Activated CD8-positive, alpha-beta memory T cell treated with anti-CD3 and anti-CD28 coated beads, Interleukin-2, amount 50 U/mL, for 48 hours (primary cell): ENCODE measurements at places on chromosomes 2 and 18.

DNA sequence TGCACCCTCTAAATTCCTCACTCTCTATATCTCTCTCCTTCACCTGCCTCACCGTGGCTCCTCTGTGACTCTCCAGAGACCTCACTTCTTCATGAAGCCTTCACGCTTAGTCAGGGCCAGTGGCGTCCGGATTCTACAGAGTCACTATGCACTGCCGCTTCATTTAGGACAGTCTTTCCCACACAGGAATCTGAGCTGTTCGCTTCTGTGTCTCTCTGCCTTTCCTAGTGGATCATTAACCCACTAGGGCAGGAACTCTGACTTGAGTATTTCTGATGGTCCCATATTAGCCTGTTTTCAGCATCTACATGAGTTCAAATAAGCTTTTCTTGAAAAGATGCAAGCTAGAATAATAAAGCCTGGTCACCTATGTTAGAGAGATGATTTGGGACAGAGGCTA, 180.2 kb upstream of the DOK6 start:
- DNase-seq = no peak

DNA sequence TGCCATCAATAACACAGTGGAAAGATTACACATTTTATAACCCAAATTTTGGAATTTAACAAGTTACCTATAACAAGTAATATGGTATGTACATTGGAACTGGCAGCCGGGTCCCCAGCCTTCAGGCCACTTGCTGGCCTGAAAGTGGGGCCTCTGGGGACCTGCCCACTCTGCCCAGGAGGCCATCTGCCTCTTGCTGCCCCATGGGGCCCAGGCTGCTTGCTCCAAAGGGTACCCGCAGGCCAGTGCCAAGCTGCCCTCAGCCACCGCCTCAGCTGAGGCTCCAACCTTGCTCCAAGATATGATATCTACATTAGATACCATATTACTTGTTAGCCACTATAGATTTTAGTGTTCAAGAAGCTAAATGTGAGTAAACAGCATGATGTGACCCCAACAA, 120.8 kb upstream of the TMEFF2 start:
- DNase-seq = no peak

DNA sequence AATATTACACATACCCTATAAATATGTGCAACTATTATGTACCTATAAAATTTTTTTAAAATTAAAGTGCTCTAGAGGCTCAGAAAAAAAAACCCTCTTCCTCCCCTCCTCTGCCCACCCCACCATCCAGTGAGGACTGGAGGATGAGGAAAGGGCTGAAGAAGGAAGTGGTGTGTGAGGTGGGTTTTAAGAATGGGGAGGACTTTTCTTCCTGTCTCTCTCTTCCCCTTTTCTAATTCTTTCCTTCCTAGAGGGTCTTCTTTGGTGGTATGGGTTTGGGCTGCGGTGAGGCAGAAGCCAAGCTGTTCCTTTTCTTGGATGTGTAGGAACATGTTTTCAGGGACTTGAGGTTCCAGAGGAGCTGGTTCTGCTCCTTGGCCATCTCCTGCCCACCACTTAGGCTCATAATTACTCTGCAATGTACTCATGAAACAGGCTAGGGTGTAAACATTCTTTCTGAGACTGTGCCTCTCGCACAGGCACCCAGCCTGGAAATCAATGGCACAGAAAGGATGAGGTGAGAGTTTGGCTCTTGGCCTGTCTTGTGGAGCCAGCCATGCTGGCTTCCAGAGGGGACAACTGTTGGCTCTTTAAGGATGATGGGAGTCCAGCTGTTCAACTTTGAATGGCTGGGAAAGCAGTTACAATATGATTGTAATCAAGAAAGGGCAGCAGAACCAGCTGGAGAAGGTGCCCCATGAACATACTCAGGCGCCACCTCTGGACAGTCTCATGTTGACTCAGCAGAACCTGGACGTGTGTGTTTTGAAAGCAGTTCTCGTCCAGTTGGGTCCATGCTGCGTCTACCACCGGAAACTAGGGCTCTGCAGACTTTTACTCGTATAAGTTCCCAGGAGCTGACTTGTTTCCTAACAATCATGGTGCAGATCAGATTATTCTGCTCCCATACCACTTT, 38.3 kb downstream of the IL1RL2 start:
- no peak for DNase-seq

DNA sequence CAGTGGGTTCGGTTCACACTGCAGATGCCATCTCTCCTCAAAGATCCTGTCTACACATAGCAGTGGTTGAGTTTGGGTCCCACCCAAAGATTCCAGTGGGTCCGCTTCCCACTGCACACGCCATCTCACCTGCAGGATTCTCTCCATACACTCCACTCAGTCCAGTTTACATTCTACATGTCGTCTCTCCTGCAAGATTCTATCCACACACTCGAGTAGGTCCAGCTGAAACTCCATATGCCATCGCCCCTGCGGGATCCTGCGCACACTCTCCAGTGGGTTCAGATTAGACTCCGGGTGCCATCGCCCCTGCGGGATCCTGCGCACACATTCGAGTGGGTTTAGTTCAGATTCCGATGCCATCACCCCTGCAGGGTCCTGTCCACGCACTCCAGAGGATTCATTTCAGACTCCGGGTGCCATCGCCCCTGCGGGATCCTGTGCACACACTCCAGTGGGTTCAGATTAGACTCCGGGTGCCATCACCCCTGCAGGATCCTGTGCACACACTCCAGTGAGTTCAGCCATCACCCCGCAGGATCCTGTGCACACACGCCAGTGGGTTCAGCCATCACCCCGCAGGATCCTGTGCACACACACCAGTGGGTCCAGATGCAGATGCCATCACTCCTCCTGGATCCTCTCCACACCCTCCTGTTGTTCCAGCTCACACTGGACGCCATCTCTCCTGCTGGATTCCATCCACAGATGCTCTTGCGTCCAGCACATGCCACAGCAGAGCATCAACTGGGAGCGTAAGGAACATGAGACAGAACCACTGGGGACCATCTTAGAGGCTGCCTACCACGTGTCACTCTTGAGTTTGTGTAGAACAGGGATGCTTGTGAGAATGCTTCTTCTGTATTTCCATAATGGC, 3.0 kb upstream of the PXDN start:
- peak; percentile 29 for DNase-seq

DNA sequence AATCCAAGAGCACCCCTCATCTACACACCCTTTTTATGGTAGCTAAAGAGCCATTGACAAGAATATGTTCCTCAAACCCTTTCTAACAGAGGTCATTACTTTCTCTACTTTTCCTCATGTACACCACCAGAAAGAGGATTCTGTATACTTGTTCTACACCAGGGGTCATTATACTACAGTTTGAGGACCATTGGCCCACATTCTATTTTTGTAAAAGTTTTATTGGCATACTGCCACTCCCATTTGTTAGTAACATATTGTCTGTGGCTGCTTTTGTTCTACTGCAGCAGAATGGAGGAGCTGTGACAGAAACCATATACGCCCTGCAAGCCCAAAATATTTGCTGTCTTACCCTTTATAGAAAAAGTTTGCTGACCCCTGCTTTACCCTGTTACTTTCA, 14.3 kb downstream of the HTR2B start:
- DNase-seq = no peak

GRCh38 chr2:20141056-20141762, 83.7 kb downstream of the SDC1 start:
- no peak for DNase-seq

- no peak for DNase-seq
These were observed 823 bp upstream of the GORASP2 start for GRCh38 chr2:170928036-170928823.

GRCh38 chr2:29697715-29698114, 223.7 kb downstream of the ALK start:
- no peak for DNase-seq

- peak; percentile 23 for DNase-seq
These were observed 26.4 kb downstream of the CAPN13 start for GRCh38 chr2:30780776-30781330.

DNA sequence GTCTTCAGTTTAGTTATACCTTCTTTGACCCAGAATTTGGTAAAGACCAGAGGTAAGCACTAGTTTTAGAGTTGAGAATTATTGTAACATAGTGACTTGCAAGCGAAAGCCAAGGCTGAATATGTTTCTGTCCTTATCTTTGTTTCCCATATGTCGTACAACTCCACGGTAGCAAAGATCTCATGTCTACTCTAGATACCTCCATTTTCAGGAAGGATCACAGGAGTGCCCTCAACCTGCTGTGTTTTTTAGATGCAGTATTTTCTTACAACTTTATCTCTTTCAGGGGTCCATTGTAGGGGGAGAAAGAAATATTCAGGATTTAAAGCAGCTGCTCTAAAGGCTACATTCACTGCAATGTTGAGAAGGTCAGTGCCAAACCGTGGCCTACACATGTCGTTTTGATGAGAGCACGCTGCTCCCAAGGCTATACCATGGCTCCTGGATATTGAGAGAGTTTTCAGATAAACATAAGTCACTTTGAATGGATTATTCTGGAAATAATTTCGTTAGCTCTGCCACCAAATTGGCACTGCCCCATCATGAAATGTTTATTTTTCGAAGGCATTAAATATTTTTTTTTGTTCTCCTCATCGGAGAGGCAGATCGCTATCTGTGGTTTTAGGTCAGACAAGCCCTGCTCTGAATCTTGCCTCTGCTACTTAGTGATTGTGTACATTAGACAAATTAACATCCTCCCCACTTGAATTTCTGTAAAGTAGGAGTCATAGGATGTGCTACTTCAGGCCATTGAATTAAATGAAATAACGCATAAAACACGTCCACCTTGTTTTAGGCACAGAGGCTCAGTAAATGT, 2.1 kb downstream of the RHBDD1 start:
- DNase-seq = no peak

DNA sequence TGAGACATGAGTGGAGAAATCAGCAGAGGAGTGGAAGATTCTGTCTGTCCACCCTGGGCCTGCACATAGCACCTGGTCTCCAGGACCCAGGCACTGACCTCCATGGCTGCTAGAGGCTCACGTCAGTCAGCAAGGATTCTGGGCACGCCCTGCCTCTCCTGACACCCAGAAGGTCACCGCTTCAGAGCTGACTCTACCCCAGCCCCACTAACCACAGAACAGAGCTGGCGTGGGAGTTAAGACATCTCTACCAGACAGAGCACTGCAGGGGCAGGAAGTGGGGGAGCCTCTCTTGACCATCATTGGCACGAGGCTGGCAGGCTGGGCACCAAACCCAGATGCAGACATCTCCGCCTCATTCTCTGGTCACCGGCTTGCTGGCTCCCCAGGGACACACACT, 3.0 kb downstream of the ADCY3 start:
- peak; percentile 71 for DNase-seq

GRCh38 chr2:172389685-172390339, 37.6 kb upstream of the ITGA6 start:
- no peak for DNase-seq

DNA sequence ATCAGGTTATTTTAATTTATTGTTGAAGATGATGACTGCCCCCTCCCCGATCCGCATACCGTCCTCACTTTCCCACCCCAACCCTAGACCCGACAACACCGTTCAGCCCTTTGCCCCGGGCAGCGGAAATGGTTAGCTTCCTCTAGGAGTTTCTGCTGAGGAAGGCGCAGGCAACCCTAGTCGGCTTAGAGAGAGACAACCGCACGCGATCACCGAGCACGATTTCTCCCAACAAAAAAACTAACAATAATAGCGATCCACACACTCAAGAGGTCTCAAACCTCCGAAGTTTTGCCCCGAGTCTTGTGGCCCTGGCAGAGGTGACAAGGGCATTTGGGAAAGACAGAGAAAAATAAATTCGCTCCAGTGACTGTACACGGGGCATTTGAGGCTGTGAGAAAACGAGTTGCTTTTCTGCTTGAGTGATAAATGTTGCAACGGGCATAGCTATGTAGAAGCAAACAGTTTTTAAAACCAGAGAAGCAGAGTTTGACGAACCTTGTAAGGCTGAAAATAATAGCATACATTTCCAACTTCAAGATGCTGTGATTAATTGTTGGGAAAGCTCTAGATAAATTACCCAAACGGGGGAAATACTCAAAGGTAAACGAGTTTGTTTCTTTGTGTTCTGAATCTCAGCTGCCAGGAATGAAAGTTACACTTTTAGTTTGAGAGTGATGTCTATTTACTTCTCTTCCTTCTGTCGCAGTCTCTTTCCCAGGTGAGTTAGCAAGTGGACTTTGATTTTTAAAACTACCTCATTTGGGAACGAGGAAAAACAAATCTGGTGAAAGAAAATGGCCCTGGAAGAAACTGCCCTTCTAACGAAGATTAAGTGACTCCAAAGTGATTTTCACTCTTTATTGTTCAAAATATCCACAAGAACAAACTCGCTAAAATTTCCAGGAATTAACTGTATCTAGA, 11.0 kb upstream of the SIX3 start:
- DNase-seq = no peak

GRCh38 chr18:49963217-49963616, 149.9 kb upstream of the ACAA2 start:
- DNase-seq = no peak

DNA sequence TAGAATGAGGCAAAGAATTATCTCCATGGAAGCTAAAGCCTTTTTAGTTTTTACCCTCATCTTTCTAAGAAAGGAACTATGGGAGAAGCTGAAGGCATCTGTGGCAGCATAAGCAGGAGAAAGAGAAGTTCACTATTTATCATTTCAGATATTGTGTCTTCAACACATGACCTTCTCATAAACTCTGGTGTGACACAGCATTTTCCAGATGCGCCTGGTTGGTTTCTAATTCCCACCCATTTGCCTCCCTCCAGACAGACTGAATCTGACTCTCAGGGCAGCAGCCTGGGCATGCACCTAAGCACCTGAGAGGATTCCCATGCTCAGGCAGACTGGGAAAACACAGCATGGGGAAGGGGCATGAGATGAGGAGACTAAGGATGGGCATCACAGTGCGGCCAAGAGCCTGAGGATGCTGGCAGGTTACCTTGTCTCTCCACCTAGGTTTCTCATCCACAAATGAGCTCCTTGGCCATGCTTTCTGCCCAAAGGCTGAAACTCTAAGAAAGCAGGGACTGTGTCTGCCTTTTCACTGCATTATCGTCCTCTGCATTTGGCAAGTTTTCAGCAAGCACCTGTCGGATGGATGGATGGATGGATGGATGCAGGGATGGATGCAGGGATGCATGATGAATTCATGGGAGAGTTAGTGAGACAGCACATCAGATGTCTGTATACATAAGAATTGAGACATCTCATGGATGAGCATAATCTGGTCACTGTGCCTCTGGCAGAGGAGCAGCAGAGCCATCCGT, 28.8 kb upstream of the SULT1C4 start:
- no peak for DNase-seq
